Activated naive CD4-positive, alpha-beta T cell (primary cell): ENCODE measurements at places on chromosomes 3 and 15.

- no peak for DNase-seq
Observed at GRCh38 chr3:133042778-133043177, 4.6 kb downstream of the TMEM108 start.

- DNase-seq = no peak
Observed at GRCh38 chr3:184066211-184066610, 13.4 kb downstream of the HTR3C start.

DNA sequence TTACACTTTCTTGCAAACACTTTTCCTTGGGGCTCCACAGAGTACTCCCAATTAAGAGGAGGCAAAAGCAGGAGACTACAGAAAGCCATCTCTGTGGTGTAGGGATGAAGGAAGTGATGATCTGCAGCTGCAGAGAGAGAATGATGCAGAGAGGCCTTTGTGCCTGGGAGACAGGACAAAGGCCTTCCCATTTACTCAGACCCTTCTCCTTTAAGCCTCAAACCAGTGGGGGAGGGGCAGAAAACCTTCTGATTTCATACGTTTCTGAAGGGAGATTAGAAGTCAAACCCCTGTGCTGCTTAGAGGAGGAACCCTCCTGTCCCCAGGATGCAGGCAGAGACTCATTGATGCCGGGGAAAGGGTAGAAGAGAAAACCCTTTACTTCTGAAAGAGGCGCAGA, 130.8 kb downstream of the NEO1 start:
- no peak for DNase-seq

- DNase-seq = no peak
Observed at GRCh38 chr3:141960731-141961130, 84.3 kb downstream of the ATP1B3 start.

DNA sequence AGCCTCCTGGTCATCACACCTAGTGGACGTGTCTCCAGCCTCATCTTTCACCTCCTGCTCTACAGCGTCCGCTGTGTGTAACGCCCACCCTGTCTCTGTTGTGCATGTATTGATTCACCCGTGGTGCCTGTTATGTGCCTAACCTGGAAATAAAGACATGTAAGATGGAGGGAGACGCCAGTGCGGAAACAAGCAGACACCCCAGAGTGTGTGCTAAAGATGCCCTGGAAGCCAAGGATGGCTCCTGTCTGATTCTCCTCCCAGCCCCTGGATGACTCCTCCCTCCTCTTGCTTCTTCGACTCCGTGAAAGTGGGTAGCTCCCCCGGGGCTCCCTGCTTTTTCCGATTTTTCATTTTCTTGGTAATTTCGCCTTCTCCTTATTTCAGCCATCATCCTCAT, 241.8 kb downstream of the ADAMTS17 start:
- no peak for DNase-seq

- DNase-seq = peak; percentile 51
Observed at GRCh38 chr3:57169872-57170623, 4.9 kb upstream of the IL17RD start.

DNA sequence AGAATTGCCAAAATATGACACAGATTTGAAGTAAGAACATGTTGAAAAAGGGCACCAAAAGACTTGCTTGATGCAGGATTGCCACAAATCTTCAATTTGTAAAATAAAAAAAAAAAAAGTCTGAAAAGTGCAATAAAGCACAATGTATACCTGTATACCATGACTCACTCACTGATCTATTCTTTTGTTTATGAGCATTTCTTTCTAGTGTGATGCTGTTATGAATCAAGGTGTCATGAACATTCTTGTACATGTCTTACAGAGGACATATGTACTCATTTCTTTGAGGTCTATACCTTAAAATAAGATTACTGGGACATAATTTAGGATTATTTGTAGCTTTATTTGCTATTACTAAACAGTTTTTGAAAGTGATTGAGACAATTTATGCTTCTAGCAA, 464.9 kb upstream of the RBMS3 start:
- DNase-seq = no peak

- no peak for DNase-seq
Observed at GRCh38 chr3:69271098-69271497, 114.8 kb downstream of the FRMD4B start.

- DNase-seq = no peak
Observed at GRCh38 chr15:63004211-63004610, 38.3 kb upstream of the TPM1 start.

DNA sequence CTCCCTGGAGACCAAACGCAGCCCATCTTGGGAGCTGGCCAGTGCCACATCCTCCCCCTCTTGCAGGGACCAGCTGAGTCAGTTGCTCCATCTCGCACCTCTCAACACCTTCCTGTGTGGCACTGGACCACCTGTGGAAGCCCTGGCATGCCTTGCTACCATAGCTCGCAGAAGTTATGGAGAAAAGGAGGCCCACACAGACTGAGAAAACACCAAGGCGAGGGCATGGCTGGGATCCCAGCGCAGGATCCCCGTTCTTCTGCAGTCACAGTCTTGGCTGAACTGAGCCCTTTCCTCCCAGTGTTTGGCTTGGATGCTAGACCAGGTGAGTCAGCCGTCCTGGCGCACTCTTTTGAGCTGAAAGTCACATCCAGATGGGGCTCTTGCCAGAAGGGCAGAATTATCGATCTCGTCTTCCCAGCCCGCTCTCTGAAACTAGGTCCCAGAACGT, 46.9 kb downstream of the CHRD start:
- DNase-seq = no peak
